ENCODE measurements at places on chromosomes 4 and X.

- DNase-seq, result no peak
These were observed 102.7 kb upstream of the RBPJ start for GRCh38 chr4:26217961-26218676.

GRCh38 chr4:64584125-64584524 is 174.9 kb upstream of the TECRL start:
- DNase-seq, result no peak

- DNase-seq, result no peak
These were observed 28.9 kb downstream of the OFD1 start for GRCh38 chrX:13763489-13763888.

DNA sequence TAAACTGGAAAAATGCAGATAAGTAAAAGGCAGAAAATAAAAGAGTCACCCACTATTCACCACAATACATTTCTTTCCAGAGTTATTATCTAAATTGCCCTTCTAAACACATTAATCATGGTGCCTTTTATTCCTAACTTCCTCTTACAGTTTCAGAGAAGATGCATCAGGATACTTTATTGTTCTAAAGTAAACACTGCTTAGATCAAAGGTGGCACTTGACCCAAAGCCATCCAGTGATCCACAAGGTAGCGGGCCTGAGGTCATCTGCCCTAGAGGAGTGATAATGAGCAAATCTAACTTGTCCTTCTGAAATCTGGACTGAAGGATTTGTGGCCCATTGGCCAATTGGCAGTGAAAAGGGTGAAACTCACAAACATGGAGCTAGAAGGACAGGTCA is 12.0 kb upstream of the TMEM154 start:
- DNase-seq, result no peak

GRCh38 chr4:105193536-105193935 is 46.9 kb downstream of the TET2 start:
- no peak for DNase-seq

DNA sequence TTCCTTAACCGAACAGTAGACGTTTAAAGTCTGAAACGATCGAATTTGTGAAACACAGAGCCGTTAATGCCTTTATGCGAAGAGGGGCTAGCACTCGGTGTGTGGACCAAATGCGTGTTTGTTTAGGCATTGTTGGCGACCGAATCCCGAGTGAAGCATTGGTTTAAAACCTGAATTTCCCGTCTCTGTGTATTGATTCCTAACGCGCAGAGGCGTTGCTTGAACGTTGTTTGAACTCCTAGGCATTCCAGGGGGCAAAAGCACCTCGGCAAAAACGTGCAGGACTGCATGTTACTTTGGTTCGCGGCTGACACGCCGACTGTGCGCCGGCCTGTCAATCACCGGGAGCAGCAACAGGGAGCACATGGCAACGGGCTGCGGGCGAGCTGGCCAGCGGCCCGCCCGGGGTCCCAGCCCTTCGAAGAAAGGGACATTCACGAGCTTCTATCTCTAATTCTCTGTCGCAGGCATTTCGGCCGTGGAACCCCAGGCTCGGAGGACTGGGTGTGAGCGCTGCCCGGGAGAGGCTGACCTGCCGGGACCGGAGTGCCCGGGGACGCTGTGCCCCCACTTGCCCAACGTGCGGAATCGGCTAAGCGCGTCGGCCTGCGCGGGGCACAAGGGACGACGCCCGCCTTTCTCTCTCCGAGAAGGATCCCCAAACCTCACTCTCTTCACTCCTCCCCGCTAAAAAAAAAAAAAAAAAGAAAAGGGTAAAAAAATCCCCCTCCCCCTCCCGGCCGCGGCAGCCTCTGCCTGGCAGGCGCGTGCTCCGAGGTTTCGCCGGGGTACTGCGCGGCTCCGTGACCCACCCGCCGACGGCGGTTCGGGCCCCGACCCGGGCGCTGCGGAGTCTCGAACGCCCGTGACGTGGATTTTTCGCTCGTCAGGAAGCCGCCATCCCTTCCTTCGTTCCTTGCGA is 810 bp downstream of the SPRY1 start:
- peak; percentile 47 for DNase-seq

- DNase-seq, result no peak
These were observed 133.2 kb downstream of the SHROOM3 start for GRCh38 chr4:76568262-76568661.

GRCh38 chr4:27010334-27010940 is 149.8 kb downstream of the STIM2 start:
- peak; percentile 76 for DNase-seq

DNA sequence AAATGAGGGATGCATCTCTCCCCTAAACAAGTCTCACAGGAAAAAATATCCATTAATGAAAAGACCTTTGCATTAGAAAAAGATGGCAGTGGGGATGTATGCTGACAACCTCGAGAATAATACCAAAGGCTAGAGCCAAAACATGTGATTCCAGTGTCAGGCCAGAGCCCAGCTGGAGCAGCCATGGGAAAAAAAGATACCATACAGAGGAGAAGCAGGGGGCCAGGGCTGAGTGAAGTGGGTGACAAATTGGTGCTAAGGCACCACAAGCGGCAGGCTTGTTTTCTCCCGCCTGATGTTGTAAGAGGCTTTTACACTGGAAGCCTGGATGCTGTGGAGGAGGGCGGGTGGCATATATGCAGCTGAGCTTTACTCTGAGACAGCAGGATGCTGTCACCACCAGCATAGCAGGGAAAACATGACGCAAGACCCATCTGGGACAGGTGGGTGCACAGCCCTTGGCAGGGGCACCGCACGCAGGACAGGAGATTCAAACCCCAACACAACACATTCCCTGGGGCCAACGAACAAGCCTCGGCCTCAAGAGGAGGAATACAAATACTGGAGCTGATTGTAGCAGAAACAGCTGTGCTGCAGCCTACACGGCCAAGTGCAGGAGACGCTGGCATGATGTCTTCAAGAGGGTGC is 91.9 kb downstream of the TSPAN5 start:
- no peak for DNase-seq

DNA sequence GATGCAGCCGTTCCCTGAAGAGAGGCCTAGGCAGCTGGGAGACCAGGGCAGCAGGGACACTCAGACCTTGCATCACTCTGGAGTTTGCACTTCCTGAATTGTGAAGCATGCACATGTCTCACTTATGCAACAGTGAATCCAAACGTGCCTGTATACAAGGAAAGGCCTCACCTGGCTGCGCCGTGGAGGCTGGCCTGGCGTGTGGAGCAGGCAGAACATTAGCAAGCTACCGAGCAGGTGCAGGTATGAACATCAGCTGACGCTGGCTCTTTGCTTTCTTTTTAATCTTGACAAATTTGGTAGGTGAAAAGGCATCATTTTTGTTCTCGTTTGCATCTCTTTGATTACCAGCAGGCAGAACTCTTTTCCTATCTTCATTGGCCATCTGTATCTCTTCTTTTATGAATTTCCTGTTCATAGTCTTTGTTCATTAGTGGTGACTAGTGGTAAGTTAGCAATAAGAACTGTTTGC is 37.1 kb upstream of the IRAK1 start:
- no peak for DNase-seq

DNA sequence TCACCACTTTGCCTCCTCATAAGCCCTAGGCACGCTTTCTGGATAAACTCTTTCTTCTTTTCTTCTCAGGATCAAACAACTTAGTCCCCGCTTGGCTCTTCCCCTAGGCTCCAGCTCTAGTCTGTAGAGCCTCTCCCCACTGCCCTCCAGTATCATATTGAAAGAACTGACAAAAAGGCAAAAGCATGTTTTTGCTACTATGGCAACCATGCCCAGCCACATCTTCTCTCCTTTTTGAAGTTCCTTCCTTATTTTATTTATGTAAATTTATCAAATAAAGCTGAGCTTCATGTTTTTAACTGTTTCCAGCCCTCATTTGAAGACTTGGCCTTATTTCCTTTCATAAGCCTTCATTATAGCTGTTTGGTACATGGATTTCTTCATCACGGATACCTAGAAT is 86.0 kb upstream of the LIMCH1 start:
- DNase-seq, result no peak

DNA sequence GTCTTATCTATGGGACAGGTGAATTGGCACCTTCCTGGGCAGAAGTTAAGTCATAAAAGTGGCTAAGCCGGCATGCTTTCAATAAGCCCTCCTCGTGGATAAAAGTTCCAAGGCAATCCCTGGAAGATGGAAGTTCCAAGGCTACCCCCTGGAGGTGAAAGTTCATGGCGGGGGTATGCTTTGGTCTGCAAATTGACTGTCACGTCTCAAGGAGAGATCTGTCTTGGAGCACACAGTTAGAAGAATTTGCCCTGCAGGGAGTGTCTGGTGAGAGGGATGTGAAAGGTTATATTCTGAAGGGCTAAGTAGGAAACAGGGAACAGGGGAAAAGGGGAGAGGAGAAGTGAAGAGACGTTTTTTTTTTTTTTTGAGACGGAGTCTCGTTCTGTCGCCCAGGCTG is 26.2 kb upstream of the GPR173 start:
- DNase-seq, result no peak

DNA sequence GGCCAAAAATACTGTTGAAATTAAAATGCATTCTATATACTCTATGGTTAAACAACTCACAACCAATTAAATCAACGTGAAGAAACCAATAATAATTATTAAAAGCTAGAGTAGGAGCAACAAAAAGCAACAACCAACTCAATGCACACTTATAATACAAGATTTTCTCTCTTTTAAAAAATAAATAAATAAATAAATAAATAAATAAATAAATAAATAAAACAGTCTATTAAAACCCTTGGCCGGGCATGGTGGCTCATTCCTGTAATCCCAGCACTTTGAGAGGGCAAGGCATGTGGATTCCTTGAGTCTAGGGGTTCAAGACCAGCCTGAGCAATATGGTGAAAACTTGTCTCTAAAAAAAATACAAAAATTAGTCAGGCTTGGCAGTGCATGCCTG is 62.7 kb downstream of the ENOX2 start:
- DNase-seq, result no peak

- DNase-seq, result no peak
These were observed 288.1 kb downstream of the DCTD start for GRCh38 chr4:182629096-182629495.

- DNase-seq, result no peak
These were observed 188.8 kb downstream of the SOWAHB start for GRCh38 chr4:76708971-76709771.

DNA sequence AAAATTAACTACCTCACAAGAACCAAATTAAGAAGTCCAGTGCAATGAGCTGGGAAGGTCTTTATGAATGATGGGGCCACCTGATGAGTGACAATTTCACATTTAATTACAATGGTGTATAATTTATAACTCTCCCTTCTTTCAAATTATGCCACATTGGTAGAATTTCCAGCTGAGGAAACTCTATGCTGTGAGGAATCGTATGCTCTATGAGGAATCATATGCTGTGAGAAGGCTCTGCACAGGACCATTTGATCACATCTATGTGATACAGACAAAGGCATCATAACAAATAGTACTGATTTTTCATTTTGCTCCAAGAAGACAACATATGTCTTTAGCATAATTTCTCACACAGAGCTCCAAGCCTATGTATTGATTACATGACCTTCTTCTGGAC is 69.3 kb downstream of the PDHA2 start:
- no peak for DNase-seq

DNA sequence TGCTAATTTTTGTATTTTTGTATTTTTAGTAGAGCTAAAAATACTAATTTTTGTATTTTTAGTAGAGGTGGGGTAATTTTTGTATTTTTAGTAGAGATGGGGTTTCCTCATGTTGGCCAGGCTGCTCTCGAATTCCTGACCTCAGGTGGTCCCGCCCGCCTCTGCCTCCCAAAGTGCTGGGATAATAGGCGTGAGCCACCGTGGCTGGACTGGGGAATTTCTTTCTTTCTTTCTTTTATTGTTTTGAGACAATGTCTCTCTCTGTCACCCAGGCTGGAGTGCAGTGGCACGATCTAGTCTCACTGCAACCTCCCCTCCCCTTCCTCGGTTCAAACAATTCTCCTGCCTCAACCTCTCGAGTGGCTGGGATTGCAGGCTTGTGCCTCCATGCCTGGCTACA is 83.0 kb downstream of the FAM193A start:
- DNase-seq, result no peak

GRCh38 chrX:39171686-39172085 is 370.4 kb downstream of the MID1IP1 start:
- DNase-seq, result no peak

GRCh38 chr4:28228561-28229491 is 1368.2 kb downstream of the STIM2 start:
- peak; percentile 50 for DNase-seq

GRCh38 chr4:169099771-169100180 is 89.7 kb upstream of the CBR4 start:
- no peak for DNase-seq

GRCh38 chrX:27918799-27919198 is 62.5 kb downstream of the DCAF8L1 start:
- DNase-seq, result no peak

- peak; percentile 32 for DNase-seq
These were observed 55.2 kb downstream of the ARHGEF6 start for GRCh38 chrX:136725441-136726104.

- DNase-seq, result no peak
These were observed 15.3 kb downstream of the AMER1 start for GRCh38 chrX:64190136-64190740.

- DNase-seq, result no peak
These were observed 103.7 kb upstream of the KLF3 start for GRCh38 chr4:38560340-38560739.

DNA sequence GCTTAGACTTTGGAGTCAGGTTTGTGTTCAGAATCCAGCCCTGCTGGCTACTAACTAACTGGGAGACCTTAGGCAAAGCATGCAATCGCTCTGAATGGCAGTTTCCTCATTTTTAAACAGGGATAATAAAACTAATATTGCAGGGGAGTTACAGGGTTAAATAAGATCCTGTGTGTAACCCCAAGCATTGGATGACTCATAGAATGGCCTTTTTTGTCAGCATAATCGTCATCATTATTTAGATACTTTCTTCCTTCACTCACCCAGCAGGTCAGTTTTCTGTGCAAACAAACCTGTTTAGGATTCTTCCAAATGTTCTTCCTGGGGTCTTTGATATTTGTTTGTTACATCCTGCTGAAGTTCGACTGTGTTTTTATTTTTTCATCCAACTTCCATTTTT is 208.2 kb downstream of the EVC2 start:
- DNase-seq, result peak; percentile 64

DNA sequence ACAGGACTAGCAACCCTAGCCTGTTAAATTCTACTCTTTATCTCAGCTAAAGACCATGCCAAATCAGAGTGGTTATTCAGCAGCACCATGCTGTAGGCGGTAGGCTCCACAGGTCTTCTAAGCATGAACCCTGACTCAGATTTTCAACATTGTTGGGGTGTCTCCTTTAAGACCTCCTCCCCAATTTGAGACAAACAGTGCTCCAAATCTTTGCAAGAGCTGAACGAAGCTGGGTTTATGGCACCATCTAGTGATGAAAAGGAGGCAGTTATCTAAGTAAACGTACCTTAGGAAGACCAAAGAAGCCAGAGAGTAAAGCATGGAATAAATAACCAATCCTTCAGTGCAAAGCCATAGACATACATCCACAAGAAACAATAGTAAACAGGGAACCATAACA is 334.5 kb upstream of the SLC7A11 start:
- DNase-seq, result peak; percentile 61

- DNase-seq, result peak; percentile 49
These were observed at the start of gene DDIT4L for GRCh38 chr4:100189820-100190642. Gene DDIT4L (minus strand): TSS chr4:100190468. CDS start chr4:100189983, 485 bp downstream.

DNA sequence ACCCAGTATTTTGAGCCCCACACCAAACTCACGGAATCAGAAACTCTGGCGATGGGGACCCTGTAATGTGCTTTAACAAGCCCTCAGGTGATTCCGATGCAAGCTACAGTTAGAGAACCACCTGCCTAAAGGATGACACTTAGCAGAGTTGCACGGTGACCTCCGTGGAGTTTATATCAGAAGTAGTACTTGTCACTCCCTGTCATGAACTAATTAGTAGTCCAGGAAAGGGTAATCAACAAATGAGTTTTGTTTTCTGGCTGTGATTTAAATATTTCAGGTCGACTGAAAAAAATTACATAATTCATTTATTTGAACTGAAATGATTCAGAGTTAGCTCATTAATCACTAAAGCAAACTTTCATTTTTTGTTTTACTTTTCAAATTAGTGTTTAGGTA is 56.4 kb downstream of the TMA16 start:
- DNase-seq, result no peak
